ENCODE measurements at places on chromosomes 1 and 21.
A peak's percentile ranks its signal among the peaks of the same experiment; 100 is the strongest.

GRCh38 chr21:42467140-42467983, 28.7 kb downstream of the RSPH1 start:
- DNase-seq = peak; percentile 73

DNA sequence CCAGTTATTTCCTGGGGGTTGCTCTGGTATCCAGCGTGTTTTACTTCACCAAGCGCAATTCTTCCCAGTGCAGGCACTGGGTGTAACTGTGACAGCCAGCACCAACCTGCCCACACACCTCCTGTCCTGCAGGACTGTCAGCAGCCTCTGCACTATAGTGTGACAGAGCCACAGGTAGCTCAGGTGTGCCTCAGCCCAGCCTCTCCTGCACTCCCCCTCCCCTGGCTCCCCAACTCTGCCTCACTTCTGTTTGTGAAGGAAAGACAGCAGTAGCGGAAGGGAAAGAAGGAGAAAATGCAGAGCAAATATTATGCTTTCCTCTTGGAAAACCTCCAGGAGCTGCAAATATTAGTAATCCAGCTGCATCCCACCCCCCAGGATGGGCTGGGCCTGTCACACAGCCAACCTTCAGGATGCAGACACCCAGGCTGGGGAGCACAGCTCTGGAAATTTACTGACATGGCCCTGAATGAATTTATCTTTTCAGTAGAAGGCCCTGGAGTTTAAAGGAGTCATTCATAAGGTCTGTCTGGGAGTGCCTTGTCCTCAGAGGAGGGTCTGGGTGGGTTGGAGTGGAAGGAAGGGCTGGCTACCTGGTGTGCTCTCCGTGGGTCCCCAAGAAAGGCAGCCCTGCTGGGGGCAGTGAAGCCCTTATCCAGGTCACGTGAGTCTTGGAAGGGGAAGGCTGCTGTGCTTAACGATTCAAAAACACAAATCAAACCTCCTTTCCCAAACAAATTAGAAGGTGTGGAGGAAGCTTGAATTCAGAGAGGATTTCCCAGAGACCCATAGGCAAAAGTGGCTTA, 20.9 kb downstream of the CAPN2 start:
- no peak for DNase-seq

- no peak for DNase-seq
Measured at GRCh38 chr1:67191668-67192520, 25.6 kb downstream of the IL23R start.

GRCh38 chr1:64171797-64172281, 31.6 kb upstream of the UBE2U start:
- DNase-seq = peak; percentile 48

DNA sequence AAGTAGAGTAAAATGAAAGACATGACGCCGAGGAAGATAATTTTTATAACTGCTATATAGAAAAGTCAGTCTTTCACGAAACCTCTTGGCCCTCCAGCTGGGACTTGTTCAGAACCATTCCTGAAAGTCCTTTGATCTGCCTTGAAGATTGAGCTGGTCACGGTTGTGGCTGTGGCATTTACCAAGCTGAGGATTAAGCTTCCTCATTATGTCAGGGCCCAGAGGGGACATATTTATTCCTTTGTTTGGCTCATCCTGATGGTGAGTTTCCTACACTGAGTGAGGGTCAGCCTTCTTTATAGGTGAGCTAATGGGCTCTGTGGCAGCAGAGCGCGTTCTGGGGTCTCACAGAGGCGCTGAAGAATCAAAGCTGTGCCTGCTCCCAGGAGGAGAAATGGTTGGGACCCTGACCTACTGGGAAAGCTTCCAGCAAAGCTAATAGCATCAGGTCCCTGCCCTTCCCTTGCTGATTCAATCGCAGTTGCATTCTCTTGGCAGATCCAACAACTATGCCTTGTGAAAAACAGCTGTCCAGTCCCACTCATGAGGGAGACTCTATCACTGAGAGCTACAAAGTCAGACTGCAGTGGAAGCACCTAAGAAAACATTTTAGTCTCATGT, 43.2 kb upstream of the PBX1 start:
- DNase-seq = no peak

DNA sequence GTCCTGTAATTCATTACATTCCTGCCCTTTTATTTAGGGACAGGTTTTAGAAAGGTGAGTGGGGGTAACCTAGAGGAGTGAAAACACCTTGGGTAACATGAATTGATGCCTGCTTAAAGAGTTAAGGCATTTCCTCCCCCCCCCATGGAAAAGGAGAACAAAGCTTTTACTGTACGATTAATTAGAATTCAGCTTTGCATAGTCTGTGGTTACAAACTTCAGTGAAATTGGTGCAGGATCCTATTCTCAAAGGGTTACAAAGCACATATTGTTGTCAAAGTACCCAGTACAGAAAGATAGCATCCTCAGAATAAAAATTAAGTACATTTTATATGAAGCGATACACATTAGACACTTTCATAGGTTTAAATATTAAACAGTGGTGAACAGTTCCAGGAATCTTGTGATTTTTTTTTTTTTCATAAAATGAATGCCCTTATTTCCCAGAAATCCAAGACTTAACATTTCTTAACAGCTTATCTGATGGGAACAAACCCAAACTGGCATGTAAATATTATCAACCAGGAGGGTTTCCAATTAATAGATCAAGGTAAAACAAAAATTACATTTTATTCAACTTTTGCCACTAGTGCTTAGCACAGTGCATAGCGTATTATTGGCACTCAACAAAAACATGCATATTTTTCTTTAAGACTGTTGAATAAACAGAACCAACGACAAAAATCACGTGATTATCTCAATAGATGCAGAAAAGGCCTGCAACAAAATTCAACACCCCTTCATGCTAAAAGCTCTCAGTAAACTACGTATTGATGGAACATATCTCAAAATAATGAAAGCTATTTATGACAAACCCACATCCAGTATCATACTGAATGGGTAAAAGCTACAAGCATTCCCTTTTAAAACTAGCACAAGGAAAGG, 172.7 kb downstream of the PDE4B start:
- DNase-seq = no peak

DNA sequence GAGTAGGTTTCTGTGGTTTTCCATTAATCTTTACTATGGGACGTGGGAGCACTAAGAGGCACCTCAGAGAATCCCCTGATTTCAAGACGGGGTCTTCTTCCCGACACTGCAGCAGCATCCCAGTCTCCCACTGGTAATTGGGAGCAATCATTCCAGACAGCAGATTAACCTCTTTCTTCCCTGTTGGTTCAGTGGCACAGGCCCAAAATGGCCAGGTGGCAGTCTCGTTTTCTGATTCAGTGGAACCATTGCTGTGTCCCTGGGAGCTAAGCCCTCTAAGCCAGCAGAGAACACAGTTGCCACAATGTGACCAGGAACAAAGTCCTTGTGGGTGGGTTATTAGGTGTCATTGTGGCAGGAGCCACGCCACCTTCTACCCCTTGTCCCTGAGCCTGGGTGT, 342.1 kb downstream of the MATN1 start:
- DNase-seq = no peak

- no peak for DNase-seq
Measured at GRCh38 chr1:160207771-160208556, 2.8 kb downstream of the PEA15 start.

DNA sequence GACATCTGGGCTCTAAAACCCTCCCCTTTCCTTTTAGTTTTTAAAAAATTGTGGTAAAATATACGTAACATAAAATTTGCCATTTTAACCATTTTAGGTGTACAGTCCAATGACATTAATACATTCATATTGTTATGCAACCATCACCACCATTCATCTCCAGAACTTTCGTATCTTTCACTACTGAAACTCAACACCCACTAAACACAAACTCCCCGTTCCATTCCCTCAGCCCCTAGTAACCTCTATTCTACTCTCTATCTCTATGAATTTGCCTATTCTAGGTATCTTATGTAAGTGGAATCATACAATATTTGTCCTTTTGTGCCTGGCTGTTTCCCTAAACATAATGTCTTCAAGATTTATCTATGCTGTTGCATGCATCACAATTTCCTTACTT, 19.4 kb upstream of the TTC4 start:
- DNase-seq = no peak

- no peak for DNase-seq
Measured at GRCh38 chr1:14980621-14981218, 172.8 kb upstream of the TMEM51 start.

- no peak for DNase-seq
Measured at GRCh38 chr1:245099401-245099800, 55.4 kb upstream of the KIF26B start.

GRCh38 chr21:35933466-35933865, 126.9 kb downstream of the SETD4 start:
- no peak for DNase-seq

DNA sequence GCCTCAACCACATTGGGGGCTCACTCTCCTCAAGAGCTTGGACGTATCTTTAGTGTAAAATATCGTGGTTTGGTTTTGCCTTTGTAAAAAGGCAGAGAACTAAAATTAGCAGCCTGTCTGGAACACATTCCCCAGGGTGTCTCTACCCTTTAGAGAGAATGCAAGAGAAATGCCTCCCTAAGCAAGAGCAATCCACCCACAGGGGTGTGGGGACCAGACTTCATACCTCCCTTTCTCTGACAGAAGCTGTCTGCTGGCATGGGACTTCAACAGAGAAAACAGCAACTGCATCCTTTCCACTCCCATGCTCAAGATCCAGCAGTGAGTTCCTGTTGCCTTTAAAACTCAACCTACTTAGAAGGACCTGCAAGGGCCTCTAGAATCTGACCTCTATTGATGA, 27.9 kb upstream of the TNR start:
- no peak for DNase-seq

DNA sequence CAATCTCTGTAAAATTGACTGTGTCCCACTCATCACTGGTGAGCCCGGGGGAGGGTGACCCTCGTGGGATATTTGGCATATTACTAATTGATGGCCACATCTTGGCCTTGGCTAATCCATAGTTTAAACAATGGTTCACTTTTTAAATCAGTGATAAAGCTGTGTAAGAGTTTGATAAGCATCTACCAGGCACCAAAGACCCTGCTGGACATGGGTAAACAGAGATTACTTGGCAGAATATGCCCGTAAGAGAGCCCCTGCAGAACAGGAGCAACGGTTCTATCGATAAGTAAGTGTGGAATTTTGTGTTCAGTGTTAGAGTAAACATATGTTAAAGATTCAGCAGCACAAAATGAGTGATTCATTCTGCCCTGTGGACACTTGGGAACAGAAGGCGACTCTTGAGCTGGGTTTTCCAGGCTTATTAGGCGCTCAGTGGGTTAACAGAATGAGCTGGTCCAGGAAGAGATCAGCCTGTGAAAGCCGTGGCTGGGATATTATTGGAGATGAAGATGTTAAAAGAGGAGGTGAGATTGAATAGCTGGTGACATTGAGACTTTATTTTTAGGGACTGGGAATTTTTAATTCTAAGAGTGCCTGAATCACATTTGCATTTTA, 55.9 kb downstream of the CNST start:
- no peak for DNase-seq

DNA sequence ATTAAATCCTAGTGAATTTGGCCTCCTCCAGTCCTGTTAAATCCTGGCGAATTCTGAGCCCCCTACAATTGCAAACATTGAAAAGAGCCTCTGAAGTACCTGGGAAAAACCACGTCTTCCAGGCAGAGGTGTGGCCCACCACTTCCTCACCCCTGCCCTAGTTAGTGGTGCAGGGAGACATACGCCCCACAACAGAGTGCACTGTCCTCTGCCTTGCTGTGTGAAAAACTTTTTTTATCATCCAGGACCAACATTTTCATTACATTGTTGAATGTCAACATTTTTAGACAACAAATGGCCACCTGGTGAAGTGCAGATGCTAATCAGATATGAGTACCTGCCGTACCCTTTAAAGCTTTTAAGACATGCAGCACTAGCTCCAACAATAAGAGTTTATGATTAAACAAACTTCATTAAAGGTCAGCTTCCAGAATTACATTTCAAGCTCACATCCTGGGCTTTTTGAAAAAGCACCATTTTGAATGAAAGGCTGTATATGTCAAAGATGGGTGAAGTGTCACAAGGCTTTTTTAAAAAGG, 13.6 kb upstream of the TMPRSS2 start:
- no peak for DNase-seq

DNA sequence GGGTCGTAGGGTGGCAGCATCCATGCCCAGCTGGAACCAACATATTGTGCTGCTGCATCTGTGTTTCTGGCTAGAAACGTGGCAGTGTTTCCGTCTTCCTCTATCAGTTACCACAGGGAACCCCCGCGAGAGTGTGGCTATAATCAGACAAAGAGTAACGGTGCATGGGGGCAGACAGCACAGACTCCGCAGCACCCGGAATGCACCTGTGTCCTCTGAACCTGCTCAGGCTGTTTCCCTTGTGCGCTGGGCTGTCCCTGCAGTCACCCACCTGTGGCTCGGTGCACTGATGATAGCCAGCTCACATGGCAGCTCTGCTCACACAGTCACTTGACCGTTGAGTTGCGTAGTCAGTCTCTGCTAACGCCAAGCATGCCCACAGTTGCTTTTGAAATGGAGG, 11.4 kb upstream of the PCBP3 start:
- no peak for DNase-seq

DNA sequence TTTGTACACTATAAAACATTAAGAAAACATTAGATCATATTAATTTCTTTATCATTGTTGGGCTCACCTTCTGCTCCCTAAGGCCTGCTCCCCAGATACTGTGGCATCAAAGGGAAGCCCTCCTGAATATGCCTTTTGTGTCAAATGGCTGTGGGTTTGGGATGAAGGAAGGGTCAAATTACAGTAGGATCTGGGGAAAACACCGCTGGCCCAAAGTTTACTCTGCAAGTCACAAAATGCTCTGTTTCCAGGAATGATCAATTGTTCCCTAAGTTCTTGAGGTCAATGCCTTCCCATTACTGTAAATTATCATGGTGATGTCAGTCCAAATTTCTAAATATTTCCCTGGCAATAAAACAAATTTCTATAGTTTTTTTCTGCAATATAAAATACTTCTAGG, 6.8 kb upstream of the ITLN2 start:
- no peak for DNase-seq

GRCh38 chr1:116172666-116173065, 61.5 kb downstream of the MAB21L3 start:
- DNase-seq = no peak

GRCh38 chr1:224169718-224170270, 13.2 kb upstream of the DEGS1 start:
- no peak for DNase-seq

- DNase-seq = peak; percentile 92
Measured at GRCh38 chr1:222617367-222617951, 438 bp upstream of the MIA3 start.

DNA sequence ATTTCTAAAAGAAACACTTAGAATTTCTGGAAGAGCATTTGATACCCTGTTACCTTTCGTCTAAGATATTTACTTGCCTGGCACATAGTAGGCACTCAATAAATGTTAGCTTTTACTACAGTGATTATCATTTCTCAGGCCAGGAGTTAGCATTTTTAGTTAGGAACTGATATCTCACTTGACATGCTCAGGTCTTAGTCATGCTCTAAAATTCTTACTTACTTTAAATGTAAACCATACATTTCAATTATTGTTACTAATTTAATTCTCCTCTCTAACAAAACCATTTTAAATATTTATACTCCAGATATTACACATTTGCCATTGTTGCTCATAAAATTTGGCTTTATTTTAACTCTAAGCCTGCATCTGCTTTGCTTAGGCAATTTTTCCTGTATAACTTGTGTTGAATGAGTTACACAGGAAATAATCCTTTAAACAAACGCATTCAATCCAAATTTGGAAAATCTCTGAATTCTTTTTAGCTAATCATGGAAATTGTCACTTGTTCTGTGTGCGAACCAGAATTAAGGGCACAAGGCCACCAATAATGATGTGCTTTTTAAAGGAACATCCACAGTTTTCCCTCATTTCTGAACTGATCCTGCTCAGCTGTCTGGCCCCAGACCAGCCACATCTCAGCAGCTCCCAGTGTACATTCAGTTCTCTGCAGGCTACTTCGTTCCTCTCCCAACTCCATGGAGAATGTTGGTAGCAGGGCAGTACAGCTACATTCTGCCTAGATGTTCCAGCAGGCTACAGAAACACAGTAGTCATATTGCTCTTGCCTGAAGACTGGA, 15.6 kb downstream of the NIBAN1 start:
- no peak for DNase-seq
